Suprapubic skin (tissue), 4 donors: ENCODE measurements at places on chromosomes 4 and X.

- H3K4me1 ChIP-seq: no peaks in the 10 kb centered on the region
- H3K36me3 ChIP-seq: peaks cover 39% of the 10 kb centered on the region
- no peaks in the 10 kb centered on the region for H3K27me3 ChIP-seq
- no peak overlapping the region for H3K4me3 ChIP-seq
Measured at GRCh38 chr4:86778175-86778574, 71.0 kb downstream of the SLC10A6 start.

- no peak overlapping the region for H3K4me3 ChIP-seq
- no peaks in the 10 kb centered on the region for H3K4me1 ChIP-seq
- H3K27me3 ChIP-seq: no peaks in the 10 kb centered on the region
- no peak overlapping the region for H3K27ac ChIP-seq
Measured at GRCh38 chrX:76555816-76556215, 128.3 kb downstream of the MAGEE1 start.

GRCh38 chrX:41711021-41711667 lies 12.8 kb upstream of the GPR82 start:
- H3K4me3 ChIP-seq: no peak overlapping the region
- no peak overlapping the region for H3K27ac ChIP-seq
- no peaks in the 10 kb centered on the region for H3K36me3 ChIP-seq
- no peak for DNase-seq
- H3K4me1 ChIP-seq: no peaks in the 10 kb centered on the region

DNA sequence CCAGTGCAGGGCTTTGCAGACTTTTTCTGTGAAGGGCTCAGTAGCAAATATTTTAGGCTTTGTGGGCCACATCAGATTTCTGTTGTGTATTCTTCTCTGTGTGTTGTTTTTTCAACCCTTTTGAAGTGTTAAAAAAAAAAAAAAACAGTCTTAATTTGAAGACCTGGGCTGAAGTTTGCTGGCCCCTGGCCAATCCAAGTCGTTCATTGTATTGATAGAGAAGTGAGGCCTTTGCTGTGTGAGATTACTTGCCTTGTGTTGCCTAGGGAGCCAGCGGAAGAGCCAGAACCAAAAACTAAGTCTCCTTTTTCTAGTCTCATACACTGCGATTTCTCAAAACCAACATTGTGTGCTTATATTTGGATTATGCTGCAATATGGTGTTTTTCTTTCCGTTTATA lies 46.9 kb downstream of the MTM1 start:
- no peak for DNase-seq
- H3K27me3 ChIP-seq: no peaks in the 10 kb centered on the region
- H3K36me3 ChIP-seq: peaks cover 10% of the 10 kb centered on the region
- H3K4me1 ChIP-seq: no peaks in the 10 kb centered on the region

DNA sequence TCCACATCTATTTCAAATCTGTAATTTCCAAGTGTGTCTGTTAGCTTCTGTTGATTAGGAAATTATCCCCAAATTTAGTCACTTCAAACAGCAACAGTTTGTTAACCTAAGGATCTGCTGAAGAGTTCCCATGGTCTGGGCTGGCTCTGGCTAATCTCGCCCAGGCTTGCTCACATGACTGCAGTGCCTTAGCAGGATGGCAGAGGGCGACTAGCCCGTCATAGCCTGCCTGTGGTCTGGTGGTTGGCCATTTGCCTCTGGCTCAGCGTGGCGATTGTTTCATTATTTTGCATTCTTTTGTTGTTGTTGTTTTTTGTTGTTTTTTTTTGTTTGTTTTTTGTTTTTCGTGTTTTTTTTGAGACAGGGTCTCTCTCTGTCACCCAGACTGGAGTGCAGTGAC lies 264.0 kb downstream of the TRIML1 start:
- no peak for DNase-seq
- no peaks in the 10 kb centered on the region for H3K27me3 ChIP-seq
- no peak overlapping the region for H3K4me3 ChIP-seq
- no peaks in the 10 kb centered on the region for H3K36me3 ChIP-seq

DNA sequence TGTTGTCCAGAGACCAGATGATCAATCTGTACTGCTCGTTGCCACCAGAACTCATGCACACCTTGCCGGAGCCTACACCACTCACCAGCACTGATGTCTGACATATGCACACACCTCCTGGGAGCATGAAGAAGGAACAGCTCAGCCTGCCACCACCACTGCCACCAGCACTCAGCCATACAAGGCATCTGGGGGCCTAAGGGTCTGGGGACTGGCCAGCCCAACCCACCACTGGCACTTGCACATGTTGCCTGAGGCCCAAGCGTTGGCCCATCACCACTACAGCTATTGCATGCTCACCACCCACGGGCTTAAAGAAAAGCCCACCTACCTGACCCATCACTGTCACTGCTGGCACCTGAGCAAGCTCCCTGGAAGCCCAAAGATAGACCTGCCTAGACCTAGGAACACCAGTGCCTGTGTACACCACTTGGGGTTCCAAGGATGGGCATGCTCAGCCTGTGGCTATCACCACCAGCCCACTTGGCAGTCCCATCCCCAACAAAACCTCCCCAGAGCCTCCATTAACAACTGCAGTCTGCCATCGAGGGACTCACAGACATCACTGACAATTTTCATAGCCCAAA lies 174.3 kb upstream of the GRID2 start:
- no peak overlapping the region for H3K27ac ChIP-seq
- no peaks in the 10 kb centered on the region for H3K36me3 ChIP-seq
- H3K27me3 ChIP-seq: no peaks in the 10 kb centered on the region
- no peak overlapping the region for H3K4me3 ChIP-seq

- no peak overlapping the region for H3K27ac ChIP-seq
- no peaks in the 10 kb centered on the region for H3K36me3 ChIP-seq
- H3K4me1 ChIP-seq: no peaks in the 10 kb centered on the region
- no peak for DNase-seq
Measured at GRCh38 chr4:31290836-31291235, 570.7 kb downstream of the PCDH7 start.
